ENCODE measurements at places on chromosomes 5 and 9.

DNA sequence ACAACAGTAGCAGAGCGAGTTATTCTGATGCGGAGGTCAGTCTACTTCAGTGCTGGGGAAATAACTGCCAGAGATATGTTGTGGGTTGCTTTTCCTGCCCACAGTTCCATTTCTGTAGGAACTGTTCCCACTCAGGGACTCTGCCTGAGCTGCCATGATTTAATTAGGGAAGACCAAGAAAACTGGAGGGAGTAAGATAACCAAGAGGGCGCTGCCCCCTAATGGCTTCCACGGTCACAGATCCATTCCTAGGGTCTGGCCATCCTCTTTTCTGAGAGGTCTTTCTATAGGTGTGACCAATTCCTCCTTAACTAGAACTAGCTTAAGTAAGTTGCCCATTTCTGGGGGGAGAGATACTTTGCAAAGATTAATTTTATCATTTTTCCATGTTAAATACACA, 125.9 kb downstream of the APBA1 start:
- no peak for DNase-seq

DNA sequence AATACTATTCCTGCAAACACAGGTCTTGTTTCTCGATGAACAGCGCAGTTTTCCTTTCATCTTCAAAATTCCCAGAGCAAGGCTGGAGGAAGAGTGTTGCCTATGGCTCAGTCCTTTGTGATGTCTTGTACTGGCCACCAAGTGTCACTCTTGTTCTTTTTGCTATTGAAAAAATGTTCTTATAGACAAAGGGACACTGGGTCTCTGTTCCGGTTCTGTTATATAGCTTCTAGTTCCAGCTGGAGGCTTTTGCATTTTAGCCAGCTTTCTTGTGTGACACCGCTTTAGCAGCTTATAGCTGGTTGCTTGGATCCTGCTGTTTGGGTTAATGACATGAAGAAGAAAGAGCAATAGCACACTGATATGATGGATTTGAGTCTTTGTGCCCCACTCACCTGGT, 343.7 kb upstream of the KCNN2 start:
- no peak for DNase-seq

- DNase-seq = no peak
Measured at GRCh38 chr5:35890021-35891020, 33.6 kb downstream of the IL7R start.

- no peak for DNase-seq
Measured at GRCh38 chr5:444226-444625, 1.2 kb downstream of the EXOC3 start.

DNA sequence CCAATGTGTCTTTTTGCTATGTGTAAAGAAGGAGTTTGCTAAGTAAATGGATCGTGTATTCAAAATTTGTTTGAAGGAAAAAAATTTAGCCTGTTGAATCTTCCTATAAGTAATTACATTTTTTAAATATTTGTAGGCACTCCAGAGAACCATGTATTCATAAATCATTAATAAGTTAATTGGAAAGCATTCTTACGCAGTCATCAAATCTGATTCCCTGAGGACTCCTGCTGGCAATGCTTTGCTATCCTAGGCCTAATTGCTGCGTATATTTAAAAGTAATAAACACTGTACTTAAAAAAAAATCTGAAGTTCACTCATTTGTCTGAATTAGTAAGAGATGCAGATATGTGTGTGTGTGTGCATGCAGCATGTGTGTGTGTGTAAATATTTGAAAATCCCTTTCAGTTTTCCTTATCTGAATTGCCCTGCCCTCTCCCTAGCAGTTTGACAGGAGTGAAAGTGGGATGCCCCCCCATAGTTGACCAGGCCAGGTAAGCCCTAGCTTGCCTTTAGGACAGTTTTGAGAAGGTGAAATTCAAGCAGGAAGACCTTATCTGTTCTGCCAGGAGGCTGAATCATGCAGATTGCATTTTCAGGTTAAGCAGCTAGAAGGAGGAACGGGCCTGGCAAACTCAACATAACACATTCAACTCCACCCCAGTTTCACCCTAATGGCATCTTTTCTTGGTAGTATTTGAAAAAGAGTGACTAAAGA, 81.2 kb upstream of the DNAH5 start:
- DNase-seq = no peak

DNA sequence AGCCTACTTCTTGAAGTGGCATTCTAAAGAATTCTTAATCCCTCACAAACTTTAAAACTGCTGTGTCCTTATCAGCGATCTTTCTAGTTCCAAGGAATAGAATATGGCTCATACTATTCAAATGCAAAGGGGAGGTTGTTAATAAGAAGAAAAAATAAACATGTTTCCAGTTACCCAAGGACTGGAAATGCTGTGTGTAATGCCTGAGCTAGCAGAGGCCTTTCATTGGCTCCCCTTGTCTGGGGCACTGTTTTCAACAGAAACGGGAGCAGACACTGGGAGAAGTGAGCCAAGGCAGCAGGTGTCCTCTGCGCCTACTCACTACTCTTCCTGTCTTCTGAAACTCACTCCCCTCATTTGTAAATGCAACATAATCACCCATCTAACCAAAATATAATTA, 253.0 kb downstream of the MARCHF11 start:
- DNase-seq = no peak

GRCh38 chr5:134524272-134524825, 1.1 kb upstream of the JADE2 start:
- peak; percentile 66 for DNase-seq
